ENCODE measurements at places on chromosomes 2 and 18.

DNA sequence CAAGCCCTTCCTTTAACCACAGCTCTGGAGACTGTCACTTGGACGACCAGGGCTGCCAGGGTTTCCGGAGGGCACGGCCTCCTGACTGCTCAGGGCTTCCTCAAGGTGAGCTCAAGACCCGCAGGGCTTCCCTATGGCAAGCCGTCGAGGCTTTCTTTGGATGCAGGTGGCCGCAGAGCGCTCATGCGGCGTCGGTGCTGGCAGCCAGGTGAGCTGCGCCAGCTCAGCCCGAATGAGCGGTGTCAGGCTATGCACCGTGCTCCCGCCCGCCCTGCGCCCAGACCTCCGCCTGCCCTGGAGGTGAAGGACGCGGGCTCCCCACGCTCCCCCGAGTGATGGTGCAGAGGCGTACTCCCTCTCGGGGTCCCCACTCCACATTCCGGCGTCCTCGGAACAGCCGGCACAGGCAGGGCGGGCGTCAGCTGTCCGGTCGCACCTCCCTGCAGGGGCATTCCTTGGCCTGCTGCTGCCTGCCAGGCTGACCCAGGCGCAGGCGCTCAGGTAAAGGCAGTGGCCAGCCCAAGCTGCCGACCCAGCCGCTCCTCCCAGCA, 20.8 kb upstream of the TUBB6 start:
- DNase-seq: no peak

DNA sequence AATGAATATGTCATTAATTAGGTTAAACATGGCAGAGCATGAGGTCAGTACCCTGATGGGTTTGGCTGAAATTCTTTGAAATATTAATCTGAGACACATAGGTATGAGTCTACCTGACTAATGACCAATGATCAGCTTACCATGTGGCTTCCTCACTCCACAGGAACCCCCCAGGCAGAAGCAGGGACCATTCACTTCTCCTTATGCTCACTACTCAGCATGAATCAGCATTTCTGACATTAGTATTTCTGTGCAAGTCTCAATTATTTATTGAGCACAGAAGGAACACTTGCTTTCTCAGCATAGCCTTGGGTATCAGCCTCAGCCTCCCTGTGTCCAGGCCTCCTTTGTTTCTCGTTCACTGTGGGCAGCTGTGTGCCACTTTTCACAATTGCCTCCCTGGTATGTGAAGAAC, 9.3 kb upstream of the KCNE4 start:
- no peak for DNase-seq

GRCh38 chr18:22932885-22933205, 283 bp upstream of the RBBP8 start:
- no peak for DNase-seq

- DNase-seq: no peak
These were observed at the start of gene OTOF for GRCh38 chr2:26477911-26478253. Gene OTOF (minus strand): TSS chr2:26478124.

- no peak for DNase-seq
These were observed 91.3 kb upstream of the RAB27B start for GRCh38 chr18:54736981-54737380.

DNA sequence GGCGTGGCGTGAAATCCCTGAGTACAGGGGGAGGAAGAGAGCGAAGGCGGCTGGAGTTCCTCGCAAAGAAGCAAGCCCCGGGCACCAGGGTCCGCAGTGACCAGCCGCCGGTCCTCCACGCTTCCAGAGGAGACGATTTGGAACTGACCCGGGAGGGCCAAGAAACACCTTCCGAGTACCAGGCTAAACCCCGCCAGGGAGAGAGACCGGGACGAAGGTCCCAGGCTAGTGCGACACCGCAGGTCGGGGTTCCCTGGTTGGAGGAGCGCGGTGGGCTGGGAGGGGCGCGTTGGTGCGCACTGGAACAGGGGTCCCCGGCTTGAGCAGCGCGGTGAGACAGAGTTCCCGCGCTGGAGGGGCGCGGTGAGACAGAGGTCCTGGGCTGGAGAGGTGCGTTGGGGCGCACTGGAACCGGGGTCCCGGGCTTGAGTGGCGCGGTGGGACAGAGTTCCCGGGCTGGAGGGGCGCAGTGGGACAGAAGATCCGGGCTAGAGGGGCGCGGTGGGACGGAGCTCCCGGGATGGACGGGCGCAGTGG, 901 bp downstream of the WDFY1 start:
- DNase-seq: peak; percentile 50

DNA sequence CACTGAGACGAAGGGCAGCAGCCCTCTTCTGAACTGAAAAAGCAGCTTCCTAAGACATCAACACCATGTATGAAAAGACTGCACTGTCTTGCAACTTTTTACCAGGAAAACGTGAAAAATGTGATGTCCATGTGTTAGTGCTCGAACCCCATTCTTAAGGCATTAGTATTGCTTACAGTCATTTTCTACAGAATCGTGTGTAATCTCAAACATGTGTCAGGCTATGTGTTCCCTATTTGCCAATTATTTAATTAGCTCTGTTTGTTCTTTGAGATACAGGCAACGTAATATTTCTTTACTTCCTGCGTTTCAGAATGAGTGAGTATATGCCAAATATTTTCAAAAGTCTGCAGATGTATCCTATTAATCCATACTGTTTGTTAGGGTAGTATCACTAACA, 307.7 kb upstream of the CCDC68 start:
- DNase-seq: no peak

- no peak for DNase-seq
These were observed 54.8 kb upstream of the KLHL29 start for GRCh38 chr2:23330214-23330613.

GRCh38 chr2:207860685-207861084, 91.0 kb upstream of the FZD5 start:
- DNase-seq: no peak

GRCh38 chr2:143764706-143765105, 635.5 kb downstream of the ARHGAP15 start:
- no peak for DNase-seq

- DNase-seq: no peak
These were observed 805.6 kb downstream of the DPP10 start for GRCh38 chr2:115248066-115248465.

- DNase-seq: no peak
These were observed 40.3 kb downstream of the AP1S3 start for GRCh38 chr2:223797037-223797436.

DNA sequence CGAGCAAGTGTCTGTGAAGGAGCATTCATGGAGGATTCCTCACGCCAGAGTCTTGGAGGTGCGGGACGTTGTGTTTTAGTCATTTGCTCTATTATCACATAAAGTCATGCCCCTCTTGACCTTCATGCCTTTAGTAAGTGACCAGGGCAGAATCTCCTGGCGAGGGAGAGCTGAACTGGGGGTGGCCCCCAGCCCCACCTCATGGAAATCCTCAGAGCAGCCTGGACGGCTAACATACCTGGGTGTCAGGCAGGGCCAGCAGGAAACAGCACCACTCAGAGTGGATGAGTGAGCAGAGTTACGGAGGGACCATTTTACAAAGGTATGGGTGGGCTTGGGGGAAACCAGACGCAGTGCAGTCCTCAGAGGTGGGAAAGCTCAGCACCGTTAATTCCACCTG, 56.1 kb downstream of the MCFD2 start:
- DNase-seq: no peak

- DNase-seq: no peak
These were observed 226.7 kb upstream of the MC4R start for GRCh38 chr18:60599267-60599666.

DNA sequence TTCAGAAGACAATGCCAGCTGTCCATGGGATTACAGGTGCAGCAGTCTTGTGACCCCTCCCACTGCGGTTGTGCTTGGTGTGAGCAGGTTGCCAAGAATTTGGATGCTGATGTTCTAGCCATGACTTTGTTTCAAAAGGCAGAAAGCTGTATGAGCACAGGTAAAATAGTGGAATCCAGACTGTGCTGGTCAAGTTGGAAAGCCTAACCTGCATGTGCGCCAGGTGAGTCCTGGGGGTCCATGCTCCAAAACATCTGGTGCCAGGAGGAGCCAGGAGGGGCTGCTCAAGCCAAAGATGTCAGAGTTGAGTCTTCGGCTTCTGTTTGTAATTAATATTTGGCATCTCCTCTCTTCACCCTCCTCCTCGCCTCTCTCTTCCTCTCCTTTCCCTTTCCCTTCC, 330.1 kb downstream of the MYCN start:
- DNase-seq: no peak

DNA sequence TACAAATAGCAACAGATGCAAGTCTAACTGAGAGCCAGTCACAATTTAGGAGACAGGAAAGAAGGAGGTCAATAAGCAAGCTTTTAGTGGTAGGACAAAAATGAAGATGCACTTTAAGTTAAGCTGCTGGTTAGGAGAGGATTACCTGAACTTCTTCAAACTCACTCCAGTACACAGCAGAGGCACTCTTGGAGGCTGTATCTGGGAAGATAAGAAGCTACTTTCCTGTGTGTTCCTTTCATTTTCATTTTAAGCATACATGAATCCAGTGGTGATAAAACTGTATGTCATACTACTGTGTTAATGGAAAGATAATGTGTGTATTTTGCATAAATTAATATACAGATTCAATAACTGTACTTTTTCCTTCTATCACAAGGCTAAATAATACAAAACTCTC, 49.6 kb downstream of the HYCC2 start:
- DNase-seq: no peak

GRCh38 chr2:7288484-7288883, 371.3 kb downstream of the RNF144A start:
- no peak for DNase-seq

- no peak for DNase-seq
These were observed 195.4 kb downstream of the GALNT13 start for GRCh38 chr2:154067124-154067523.

GRCh38 chr2:40483549-40484243, 31.8 kb upstream of the SLC8A1 start:
- no peak for DNase-seq

- DNase-seq: no peak
These were observed 253.5 kb downstream of the DCDC2C start for GRCh38 chr2:3956892-3957291.

- DNase-seq: no peak
These were observed 231.8 kb downstream of the KCNE4 start for GRCh38 chr2:223283771-223284170.

DNA sequence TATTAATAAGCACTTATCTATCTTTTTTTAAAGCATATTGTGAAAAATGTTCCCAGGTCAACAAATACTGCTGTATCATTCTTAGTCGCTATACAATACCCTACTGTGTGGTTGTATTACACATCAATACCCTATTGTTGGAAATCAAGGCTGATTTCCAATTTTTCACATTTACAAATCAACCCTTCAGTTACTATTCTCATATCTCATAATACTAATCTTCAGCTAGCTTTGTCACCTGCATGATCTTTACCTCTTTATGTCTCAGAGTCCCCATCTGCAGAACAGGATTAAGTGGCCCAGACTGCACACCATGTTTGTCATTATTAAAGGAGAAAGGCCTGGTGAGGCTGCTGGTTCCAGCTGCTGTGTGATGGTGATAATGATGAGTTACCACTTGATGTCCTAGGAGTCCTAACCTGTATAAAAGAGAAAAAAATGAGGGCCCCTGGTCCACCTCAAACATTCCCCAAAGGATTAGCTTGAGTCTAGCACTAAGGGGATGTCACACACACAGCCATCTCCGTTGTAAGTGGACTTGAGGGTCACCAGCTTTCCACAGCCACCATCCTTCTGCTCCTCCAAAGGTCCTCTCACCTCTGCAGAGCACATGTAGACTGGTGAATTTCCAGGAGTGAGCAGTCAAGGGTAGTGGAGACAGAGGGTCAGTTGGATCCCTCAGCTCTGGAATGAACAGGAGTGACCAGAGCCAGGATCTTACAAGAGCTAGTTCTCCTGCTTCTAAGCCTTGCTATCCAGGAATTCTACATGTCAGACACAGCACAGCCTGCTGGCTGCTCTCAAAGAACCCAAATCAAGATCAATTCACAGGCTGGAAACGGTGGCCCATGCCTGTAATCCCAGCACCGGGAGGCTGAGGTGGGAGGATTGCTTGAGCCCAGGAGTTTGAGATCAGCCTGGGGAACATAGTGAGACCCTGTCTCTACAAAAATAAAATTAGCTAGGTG, 36.0 kb upstream of the BIN1 start:
- DNase-seq: no peak
